ENCODE measurements at places on chromosomes 2 and 18.
A peak's percentile ranks its signal among the peaks of the same experiment; 100 is the strongest.

- peak; percentile 77 for DNase-seq
These were observed 25.2 kb upstream of the ASB1 start for GRCh38 chr2:238401551-238401950.

DNA sequence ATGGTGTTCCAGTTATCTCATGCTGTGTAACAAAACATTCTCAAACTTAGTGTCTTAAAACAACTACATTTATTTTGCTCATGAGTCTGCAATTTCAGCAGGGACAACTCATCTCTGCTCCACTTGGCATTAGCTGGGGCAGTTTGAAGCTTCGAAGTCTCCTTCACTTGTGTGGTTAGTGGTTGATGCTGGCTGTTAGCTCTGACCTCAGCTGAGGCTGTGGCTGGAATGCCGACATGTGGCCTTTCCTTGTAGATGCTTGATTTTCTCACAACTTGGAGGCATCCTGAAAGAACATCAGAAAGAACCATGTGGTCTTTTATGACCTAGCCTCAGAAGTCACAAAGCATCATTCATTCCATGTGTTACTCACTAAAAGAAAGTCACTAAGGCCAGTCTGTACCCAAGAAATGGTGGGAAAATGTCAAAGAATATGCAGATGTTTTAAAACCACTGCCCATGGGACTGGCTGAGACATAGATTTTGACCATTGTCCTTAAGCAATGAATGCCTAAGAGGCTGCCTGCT is 3.8 kb upstream of the TMSB10 start:
- DNase-seq = no peak

- DNase-seq = no peak
These were observed 143.6 kb downstream of the AFF3 start for GRCh38 chr2:99998651-99999320.

DNA sequence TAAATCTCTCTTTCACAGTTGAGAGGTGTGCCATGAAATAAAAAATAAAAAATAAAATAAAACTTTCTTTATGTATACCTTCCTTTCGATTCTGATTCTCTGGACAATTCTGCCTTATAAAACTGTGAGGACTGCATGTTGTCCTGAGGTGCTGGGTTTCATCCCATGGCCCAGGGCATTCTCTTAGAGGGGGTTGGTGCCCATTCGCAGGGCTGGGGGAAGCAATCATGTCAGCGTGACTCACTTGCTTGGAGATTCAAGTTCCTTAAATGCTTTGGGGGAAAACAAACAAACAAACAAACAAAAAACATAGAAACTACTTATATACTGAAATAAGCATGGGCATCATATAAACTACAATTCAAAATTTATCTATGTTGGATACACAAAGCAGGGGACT is 122.0 kb upstream of the ST6GAL2 start:
- DNase-seq = no peak

GRCh38 chr2:91748902-91749301 is 3057.4 kb downstream of the RPIA start:
- DNase-seq = no peak

- DNase-seq = no peak
These were observed 14.1 kb upstream of the CREB1 start for GRCh38 chr2:207515671-207516070.

DNA sequence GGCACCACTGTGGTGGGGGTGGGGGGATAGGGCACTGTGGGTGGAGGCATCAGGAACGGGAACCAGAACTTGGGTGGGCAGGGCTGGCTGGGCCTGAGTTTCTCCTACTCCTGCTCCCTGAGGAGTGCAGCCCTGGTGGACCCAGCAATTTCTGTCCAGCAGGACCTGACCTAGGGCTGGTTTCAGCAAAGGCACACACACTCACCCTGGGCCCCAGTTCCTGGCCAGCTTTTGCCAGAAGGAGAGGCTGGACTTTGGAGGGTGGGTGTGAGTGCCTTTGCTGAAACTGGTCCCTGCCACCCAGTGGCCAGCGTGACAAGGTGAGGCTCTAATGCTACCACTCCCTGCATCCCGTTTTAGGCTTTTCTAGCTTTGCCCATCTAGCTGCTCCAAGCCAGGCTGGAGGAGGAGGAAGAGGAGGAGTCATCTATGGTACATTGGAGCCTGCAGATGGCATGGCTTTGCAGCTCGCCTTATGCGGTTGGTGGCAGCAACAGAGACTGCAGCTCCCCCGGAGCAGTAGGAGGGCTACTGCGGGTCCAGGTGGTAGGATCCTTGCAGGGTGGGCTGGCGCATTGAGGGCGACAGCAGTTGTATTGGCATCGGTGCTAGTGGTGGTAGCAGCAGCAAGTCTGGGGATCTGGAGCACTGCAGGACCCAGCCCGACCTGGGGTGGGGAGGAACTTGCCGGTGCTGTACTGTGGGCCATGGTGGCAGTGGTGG is 40.4 kb upstream of the IMP4 start:
- peak; percentile 39 for DNase-seq

- DNase-seq = no peak
These were observed 47.7 kb downstream of the GLI2 start for GRCh38 chr2:120783371-120783791.

DNA sequence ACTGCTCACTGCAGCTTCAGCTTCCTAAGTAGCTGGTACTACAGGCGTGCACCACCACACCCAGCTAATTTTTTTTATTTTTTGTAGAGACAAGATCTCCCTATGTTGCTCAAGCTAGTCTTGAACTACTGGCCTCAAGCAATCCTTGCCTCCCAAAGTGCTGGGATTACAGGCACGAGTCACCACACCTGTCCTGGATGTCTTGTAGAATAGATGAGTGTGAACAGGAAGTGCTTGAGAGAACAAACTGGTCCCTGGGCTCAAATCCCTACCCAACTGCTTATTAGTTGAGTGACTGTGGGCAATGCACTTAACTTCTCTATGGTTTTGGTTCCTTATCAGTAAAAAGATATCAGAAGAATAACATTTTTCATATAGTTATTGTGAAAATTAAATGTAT is 34.2 kb downstream of the PKDCC start:
- DNase-seq = no peak

DNA sequence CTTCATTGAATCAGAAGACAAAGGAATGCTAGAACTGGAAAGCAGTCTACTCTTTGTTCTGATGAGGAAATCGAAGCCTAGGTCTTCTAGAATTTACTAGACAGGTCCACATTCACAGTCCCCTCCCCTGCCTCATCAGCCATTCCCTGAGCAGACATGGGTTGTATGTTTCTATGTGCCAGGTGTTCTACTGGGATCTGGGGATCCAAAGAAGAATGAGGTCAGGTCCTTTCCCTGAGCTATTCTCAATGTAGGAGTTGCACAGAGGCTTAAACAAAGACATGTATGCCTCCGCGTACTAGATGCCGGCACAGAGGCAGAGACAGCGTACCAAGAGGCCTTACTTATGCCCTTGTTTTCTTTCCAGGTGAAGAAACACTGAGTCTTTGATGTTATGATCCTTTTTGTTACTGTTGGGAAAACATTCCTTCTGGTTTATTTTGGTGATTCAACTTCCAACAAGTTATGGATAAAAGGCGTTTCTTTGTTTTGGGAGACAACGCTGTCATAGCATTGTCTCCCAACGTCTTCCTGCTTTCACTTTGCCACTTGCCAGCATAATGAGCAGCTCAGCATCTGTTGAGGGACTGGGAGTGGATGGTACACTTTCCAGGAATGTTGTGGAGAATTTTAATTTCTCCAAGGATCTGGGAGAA is 174.4 kb downstream of the ALPK2 start:
- DNase-seq = no peak

DNA sequence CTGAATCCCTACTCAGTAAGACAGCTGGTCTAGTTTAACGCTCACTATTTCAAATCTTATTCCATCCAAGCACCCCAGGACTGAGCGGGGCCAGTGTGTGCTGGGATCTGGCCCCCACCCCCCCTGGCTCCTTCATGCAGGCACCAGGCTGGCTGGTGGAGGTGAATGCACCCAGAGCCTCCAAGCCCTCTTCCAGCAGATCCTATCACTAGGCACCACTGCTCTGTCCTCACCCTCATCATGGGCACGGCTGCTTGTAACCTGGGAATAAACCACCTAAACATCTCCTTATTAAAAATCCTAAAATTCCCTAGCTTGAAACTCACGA is 194.3 kb downstream of the ARL4C start:
- DNase-seq = no peak

GRCh38 chr2:212032032-212032431 is 506.6 kb downstream of the ERBB4 start:
- DNase-seq = no peak

GRCh38 chr2:22880161-22880560 is 504.8 kb upstream of the KLHL29 start:
- DNase-seq = no peak

All from mucosa of descending colon (tissue), 3 donors.